B cell (primary cell): ENCODE measurements at places on chromosomes 11 and 22. TPM values are rescaled to one million over a fixed set of nuclear protein-coding genes. Genes with fewer than 3 reads are reported as not detected.

DNA sequence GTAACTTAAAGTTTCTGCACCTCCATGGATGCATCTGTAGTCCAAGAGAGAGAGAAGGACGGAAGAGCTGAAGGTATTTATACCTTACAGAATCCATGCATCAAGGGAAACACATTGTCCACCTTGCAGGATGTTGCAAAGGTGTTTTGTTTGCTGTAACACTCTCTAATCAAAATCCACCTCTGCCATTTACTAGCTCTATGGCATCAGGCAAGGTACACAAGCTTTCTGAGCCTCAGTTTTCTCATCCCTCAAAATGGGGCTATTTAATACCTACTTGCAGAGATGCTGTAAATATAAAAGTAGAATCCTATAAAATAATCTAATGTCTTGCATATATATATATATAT is 21.6 kb upstream of the SPON1 start:
- no peak for DNase-seq

OR52N4 gene
- polyA plus RNA-seq: 10.3 and 12.2 TPM in 2 replicates

PDE2A gene
- 0.88 and 1.9 TPM in 2 replicates for polyA plus RNA-seq

DNA sequence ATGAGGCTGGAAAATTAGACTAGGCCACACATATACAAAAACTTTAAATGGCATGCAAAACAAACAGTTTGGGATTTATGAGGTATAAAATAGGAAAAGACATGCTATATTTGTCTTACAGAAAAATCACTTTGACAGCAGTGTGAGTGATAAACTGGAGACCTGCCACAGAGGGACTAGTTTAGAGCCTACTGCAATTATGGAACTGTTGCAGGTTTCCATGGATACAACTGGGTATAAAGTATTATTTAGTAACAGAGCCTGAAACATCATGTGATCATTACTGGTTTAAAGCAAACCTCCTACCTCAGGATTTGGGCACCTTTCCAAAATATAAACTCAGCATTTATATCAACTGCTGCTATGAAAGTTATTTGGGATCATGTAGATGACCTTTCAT is 1032.5 kb downstream of the DLG2 start:
- no peak for DNase-seq

GRCh38 chr22:20998411-20999336 is 3.2 kb downstream of the THAP7 start:
- no peak for DNase-seq

GRCh38 chr11:12675951-12676711 is 1.9 kb downstream of the TEAD1 start:
- no peak for DNase-seq

DNA sequence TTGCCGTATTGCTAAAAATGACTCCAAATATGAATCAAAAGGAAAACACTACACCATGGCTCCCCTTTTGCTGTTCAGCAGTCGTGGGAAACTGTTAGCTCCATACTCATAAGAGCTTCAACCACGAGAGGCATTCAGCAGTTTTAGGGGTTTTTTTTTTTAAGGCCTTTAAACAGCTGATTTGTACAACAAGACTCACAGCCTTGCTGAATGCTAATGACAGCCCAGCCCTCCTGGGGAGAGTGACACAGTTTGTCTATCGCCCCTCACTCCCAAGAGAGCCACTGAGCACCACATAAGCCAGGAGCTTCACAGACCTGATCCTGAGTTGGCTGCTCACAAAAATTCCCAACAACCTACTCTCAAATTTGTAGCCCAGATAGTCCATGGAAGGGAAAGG is 32.4 kb downstream of the GALNT18 start:
- no peak for DNase-seq

DNAL4 gene
- polyA plus RNA-seq: 9.0 and 9.9 TPM in 2 replicates

DNA sequence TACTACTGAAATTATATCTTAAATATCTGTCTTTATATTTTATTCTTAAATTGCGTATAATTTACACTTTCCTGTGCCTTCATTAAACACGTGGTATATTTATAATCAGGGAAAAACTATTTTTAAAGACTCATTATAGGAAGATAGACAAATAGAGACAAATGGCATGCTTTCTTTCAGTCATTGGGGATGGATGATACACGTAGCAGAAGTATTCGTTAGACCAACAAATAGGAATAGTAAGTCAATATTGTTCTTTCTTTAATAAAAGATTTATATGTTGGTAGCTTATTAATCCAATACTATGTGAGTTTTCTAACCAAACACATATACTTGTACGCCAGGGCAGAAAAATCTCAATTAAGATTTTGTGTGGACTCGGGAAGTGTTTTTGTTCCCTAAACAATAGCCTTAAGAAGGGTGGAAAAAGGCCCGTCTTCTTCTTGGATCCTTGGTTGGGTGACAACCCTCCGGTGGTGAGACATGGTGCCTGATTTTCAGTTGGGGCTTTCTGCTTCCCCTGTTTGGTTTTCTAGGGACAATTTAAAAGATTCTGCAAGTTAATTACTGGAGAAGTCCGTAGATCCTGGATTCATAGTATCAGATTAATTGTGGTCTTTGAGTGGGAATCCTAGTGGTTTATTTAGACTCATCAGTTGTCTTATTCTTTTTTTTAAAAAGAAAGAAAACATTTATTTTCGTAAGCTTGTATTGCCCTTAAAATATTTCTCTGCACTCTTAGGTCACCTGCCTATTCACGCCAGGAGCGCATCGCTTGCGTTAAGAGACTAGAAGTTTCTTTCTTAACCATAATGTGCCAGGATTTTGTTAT is 83.5 kb upstream of the WNT7B start:
- no peak for DNase-seq

- DNase-seq: peak; percentile 29
These were observed 40.0 kb upstream of the CREB3L1 start for GRCh38 chr11:46237248-46238077.

- no peak for DNase-seq
These were observed 14.5 kb upstream of the TPP1 start for GRCh38 chr11:6633422-6634408.

GRCh38 chr11:95884376-95884775 is 39.5 kb downstream of the MTMR2 start:
- DNase-seq: no peak
